ENCODE measurements at places on chromosomes 7 and 10.

DNA sequence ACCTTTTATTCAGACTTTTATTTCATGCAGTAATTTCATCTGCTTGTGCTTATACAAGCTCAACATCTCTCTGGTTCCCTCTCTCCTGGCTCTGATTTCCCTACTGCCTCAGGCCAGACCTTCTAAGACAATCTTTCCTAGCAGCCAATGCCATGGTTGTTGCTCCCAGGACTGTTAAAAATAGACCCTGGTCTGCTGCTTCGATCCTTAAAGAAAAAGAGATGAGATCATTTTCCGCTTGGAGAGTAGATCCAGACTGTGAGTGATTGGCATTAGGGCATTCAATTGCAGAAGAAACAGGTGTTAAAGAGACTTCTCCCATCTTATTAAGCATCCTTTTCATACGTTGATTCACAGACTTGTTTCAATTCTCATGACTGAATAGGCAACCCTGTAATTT, 68.4 kb upstream of the ITGB1 start:
- DNase-seq: no peak

GRCh38 chr10:663466-663751, 26.1 kb downstream of the DIP2C start:
- DNase-seq: no peak

GRCh38 chr7:25386311-25386744, 158.0 kb upstream of the NPVF start:
- no peak for DNase-seq

GRCh38 chr10:23187155-23187554, 5.0 kb upstream of the PTF1A start:
- DNase-seq: no peak

- no peak for DNase-seq
Measured at GRCh38 chr10:30207485-30208052, 141.5 kb downstream of the MTPAP start.

DNA sequence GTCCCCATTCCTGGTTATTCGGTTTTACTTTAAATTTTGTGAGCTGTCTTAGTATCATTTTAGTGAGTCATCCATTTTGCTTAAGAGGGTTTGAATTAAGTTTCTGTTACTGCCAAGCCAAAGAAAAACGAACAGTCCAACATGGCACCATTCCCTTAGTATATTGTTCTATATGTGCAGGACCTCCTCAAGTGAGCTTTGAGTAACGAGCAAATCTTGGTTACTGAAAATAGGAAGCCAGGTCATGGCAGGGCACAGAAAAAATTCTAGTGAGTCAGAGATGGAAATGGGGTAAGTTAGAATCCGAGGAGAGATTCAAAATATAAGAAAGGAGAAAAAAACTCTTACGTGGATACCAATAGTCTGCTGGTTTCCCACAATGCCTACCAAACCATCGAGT, 292.9 kb downstream of the BAMBI start:
- DNase-seq: no peak

DNA sequence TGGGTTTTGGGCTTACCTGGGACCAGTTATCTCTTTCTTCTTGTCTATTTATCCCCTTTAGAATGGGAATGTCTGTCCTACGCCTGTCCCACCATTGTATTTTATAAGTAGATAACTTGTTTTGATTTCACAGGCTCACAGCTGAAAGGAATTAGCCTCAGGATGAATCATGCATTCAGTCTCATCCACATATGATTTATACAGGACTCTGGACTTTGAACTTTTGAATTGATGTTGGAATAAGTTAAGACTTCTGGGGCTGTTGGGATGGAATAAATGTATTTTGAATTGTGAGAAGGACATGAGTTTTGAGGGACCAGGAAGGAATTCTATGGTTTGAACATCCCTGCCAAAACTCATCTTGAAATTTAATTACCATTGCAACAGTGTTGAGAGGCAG, 112.6 kb downstream of the AMPH start:
- DNase-seq: no peak

DNA sequence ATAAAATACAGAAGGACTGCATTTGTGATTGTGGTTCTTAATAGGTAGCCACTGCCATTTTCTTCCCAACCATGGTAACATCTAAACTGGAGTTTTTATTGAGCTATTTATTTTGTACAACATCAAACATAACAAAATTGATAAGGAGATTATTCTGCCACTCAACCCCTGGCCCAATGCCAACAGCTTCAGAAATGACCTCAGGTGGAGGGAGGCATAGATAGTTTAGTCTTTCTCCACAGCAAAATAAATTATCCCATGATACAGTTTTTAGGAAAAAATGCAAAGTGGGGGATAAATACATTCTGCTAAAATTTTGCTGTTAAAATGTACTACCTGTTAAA, 57.6 kb downstream of the LRRTM3 start:
- DNase-seq: no peak

DNA sequence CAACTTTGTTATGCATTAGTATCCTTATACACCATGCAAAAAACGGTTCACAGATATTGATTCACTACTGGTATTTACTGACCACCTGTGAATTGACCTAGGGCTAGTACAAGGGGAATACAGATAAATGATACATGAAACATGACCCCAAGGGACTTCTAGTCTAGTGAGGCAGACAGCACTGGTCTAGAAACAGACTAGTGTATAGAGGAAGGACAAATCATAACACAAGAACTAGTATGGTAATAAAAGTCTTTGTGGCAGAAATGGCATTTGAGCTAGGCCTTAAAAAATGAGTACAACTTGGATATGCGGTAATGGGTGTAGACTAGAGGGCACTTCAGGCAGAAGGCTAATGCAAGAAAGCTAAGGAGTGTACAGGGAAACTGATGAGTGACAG, 86.6 kb downstream of the SLC25A13 start:
- DNase-seq: no peak

DNA sequence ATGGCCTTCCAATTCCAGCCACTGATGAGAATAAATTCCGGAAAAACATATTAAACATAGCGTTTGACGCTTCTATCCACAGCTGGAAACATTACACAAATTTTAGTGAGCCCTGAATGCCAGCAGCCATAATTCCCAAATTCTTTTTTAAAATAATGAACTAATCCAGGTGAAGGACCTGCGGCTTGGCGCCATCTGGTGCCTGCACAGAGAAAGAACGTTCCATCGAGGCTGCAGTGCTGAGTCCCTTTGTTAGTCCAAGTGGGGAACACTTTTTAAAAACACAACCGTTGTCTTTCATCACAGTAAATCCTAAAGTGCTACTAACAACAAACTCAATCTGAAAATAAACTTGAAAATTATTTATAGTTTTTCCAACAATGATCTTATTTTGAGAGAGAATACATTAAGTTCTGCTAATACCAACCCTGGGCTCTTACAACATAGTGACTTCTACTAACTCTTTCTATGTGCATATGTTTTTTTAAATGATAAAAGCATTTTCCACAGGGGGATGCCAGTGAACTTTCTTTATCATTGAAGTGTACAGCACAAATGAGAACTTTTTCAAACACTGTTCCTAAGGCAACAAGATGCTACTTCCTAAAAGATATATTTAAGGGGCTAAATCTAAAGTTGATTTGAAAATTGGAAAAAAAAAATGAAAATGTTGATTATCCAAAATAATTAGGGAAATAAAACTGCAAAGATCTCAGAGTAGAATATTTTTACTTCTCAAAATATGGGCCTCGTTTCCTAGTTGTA, 166.9 kb upstream of the RNF32 start:
- no peak for DNase-seq

- no peak for DNase-seq
Measured at GRCh38 chr7:5754981-5755599, 26.4 kb downstream of the RNF216 start.

GRCh38 chr7:26520483-26520882, 228.8 kb downstream of the SNX10 start:
- DNase-seq: no peak

- no peak for DNase-seq
Measured at GRCh38 chr10:133400624-133401424, 6.9 kb downstream of the MTG1 start.

DNA sequence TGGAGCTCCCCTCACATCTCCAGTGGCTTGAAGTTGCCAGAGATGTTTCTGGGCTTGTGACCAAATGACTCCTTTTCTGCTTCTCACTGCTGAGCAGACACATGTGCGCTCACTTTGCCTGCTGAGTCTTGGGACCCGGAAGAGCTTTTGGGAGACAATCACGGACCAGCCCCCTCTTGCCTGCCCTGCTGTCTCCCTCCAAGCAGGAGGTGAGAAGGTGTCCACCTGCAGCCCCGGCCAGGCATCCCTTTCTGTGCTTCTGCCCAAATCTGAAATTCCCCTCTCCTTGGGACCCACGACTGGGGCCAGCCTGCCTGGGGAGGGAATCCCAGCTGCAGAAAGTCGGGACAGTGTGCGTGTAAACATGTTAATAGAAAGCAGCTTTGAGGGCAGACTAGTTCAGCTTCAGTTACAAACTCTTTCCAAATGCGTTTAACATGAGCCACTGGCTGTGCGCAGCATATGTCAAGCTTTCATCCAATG, 31.7 kb downstream of the HTRA1 start:
- DNase-seq: no peak

DNA sequence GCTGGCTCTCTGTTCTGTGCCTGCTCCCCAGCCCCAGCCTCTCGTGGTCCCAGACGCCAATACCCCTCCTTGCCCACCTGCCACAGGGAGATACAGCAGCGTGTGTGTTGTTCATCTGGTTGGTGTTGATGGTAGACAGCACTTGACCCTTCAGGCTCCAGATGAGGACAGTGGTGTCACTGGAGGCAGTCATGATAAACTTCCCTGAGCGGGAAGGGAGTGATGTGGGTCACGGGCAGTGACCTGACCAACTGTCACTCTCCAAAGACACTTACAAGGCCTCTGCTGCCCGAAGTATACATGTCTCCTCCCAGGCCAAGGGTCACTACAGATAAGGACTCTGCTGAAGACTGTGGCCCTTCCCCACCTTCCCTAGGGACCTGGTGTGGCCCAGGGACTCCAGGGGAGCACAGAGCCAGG, 5.6 kb downstream of the TBL2 start:
- DNase-seq: no peak

GRCh38 chr10:132994811-132995210, 52.4 kb upstream of the CFAP46 start:
- DNase-seq: no peak

DNA sequence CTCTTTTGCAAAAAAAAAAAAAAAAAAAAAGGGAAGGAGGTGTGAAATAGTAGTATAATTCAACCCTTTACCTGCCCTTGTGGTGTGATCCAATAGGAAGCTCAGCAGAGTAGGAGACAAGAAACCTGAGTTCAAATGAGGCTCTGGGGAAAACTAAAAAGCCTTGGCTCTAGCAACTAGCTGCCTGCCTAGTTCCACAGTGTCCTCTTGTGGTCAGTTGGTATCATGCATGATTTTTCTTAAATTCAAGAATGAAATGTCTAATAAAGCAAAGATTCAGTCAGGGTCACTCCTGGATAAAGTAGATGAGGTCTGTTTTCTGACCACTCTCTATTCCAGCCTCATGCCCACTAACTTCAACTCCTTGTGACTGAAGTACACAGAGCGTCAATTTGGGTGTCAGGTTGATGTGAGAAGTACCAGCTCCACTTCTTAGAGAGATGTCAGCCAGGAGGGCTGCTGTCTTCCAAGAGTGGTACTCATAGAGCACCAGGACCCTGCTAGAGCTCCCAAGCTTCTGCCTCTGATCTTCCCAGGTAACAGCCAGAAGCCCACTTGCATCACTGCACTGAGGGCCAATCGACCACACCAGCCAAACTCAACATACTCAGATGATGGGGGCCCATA, 10.5 kb downstream of the LSM5 start:
- DNase-seq: no peak

DNA sequence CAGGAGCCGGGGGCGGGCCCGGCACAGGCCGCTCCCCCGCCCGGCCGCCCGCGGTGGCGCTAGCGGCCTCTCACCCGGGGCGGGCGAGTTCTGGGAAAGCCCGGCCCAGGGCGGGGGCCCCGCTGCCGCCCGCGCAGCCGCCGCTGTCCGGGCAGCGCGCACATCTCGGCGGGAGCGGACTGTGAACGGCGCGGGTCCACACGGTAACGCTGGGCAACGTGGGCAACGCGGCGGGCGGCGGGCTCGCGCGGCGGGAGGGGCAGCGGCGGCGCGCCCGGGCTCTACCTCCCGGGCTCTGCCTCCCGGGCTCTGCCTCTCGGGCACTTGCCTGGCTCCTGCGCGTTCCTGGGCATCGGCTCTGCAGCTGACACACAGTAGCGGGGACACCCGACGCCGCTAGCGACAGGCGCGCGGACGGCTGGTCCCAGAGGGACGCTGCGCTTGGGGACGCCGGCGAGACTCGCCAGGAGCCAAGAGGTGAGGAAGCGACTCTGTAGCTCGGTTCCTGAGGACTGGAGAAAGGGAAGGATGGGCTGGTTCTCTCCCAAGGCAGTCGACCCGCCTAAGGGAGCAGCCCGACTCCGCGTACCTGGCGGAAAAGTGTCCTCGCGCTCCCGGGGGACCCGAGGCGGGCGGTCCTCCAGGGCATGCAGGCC, at the start of gene PLCE1:
Gene PLCE1 (plus strand): TSS at position 150 of the 656 bp plus-strand sequence. CDS start 37,116 bp downstream, outside the sequence.
- no peak for DNase-seq

- DNase-seq: no peak
Measured at GRCh38 chr7:158241919-158242318, 345.7 kb downstream of the PTPRN2 start.

GRCh38 chr7:108234281-108234680, 104.1 kb upstream of the LAMB4 start:
- DNase-seq: no peak

GRCh38 chr7:132073920-132074589, 502.2 kb downstream of the PLXNA4 start:
- DNase-seq: no peak

GRCh38 chr10:49109669-49110340, 5.5 kb downstream of the VSTM4 start:
- DNase-seq: no peak

- no peak for DNase-seq
Measured at GRCh38 chr7:3636131-3636860, 335.2 kb downstream of the SDK1 start.

- DNase-seq: no peak
Measured at GRCh38 chr7:98354511-98355249, 46.2 kb downstream of the BAIAP2L1 start.

DNA sequence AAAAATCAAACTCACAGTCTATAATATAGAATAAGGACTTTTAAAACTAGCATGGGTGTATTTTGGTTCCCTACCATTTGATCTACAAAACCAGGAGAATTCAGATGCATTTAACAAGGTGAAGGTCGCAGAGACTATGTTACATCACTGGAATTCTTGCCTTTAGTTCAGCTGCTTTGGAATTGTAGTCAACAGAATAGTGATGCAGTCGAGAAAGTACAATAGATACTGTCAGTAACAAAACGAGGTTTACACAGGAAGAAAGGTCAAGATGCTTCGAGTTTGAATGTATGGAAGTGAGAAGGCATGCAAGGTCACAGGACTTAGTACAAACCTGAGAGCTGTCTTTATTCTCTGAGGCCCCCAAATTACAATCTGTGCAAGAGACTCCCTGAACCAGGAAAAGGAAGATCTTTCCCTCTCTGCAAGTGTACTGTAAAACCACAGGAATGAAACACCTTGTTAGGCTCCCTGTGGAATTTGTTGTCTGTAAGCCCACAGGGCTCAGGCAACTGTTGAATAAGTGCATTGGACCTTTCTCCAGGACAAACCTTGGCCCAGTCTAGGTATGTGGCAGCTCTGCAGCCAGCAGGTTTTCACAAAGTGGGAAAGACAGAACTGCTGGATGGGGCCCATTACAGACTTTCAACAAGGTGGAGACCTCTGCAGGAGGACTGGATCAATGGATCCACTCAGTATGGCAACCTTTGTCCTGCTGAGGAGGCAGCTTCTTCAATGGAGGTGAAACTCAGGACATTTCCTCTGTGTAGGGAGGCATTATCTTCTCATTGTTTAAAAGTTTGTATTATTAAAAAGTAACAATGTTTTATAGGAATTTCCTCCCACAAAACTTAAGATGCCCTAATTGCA, 101.1 kb upstream of the GSDME start:
- no peak for DNase-seq

Measured in activated CD8-positive, alpha-beta memory T cell treated with anti-CD3 and anti-CD28 coated beads for 4 hours (primary cell).